Activated naive CD4-positive, alpha-beta T cell (primary cell): ENCODE measurements at places on chromosomes 7 and 10.

- DNase-seq, result no peak
Observed at GRCh38 chr7:90345595-90346335, 751 bp upstream of the GTPBP10 start.

- no peak for DNase-seq
Observed at GRCh38 chr7:91787931-91788330, 92.6 kb downstream of the MTERF1 start.

- DNase-seq, result no peak
Observed at GRCh38 chr7:10643545-10643944, 330.1 kb upstream of the PHF14 start.

DNA sequence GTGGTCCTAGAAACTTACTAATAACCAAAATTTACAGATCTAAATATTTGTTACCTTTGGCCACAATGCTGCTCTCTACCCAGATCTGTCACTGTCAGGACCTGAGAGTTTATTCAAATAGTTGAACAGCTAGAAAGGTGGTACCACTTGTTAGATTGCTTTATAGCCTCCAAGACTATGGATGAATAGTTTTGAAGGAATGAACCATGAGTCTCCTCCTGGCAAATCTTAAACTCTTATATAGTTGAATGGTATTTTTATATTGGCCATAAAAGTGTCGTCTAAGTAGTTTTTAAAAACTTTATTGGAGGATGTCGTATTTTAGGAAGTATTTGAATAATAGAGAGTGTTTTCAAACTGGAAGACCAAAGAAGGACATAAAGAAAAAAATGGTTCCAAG lies 178.7 kb downstream of the AHR start:
- no peak for DNase-seq

DNA sequence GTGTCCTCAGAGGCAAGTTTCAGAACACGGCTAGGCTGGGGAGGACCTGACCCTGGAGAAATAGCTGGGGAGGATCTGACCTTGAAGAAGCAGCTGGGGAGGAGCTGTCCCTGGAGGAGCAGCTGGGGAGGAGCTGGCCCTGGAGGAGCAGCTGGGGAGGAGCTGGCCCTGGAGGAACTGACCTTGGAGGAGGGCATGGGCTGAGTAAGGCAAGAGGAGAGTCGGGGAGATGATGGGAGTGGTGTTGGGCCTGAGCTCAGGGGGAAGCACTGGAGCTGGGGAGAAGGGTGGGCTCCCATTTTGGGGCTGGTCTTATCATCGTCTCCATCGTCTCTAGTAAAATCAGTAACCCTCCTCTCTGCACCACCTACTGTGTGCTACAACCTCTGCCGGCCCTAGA lies 179.8 kb upstream of the SHH start:
- DNase-seq, result no peak

DNA sequence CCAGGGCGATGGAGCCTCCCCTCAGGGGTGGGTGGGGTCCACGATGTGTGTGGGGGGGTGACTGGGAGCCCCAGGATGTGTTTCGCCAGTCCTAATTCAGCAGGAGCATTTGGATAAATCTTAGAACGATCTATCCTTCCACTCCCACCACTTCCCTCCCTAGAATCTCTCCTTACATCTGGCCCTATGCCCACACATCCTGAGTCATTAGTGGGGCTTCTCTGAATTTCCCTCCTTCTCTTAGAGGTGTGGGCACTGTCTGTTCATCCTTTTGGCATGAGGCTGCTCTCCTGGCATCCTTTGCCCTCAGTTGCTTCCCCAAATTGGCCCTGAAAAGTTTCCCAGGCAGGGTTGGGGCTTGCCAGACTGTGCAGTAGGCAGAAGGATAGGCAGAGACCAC lies 1.6 kb downstream of the GHRHR start:
- no peak for DNase-seq

GRCh38 chr7:92788559-92789183 lies 47.7 kb downstream of the CDK6 start:
- DNase-seq, result no peak

GRCh38 chr7:33971106-33971505 lies 65.8 kb downstream of the BMPER start:
- DNase-seq, result no peak
